ENCODE measurements at places on chromosomes 12 and 14. TPM values are rescaled to one million over a fixed set of nuclear protein-coding genes. Genes with fewer than 3 reads are reported as not detected.

- DNase-seq, result peak; percentile 94
Measured at GRCh38 chr12:109110988-109111495, 5.3 kb upstream of the ACACB start.

- no peak for DNase-seq
Measured at GRCh38 chr14:60647081-60647836, 2.0 kb downstream of the SIX1 start.

GRCh38 chr14:53531156-53531555, 378.0 kb upstream of the DDHD1 start:
- no peak for DNase-seq

Gene NXPH4
- total RNA-seq, result 1.4 TPM

Gene EML5
- total RNA-seq, result 0.13 TPM

Gene RFX4
- 0.13 TPM for total RNA-seq
